T-cell (primary cell): ENCODE measurements at places on chromosomes 11 and 22.

- DNase-seq, result no peak
Observed at GRCh38 chr11:104462341-104462740, 298.4 kb upstream of the PDGFD start.

GRCh38 chr11:44256673-44257291 is 53.2 kb downstream of the ALX4 start:
- DNase-seq, result no peak

GRCh38 chr11:130633466-130633865 is 185.0 kb downstream of the ADAMTS15 start:
- DNase-seq, result no peak

DNA sequence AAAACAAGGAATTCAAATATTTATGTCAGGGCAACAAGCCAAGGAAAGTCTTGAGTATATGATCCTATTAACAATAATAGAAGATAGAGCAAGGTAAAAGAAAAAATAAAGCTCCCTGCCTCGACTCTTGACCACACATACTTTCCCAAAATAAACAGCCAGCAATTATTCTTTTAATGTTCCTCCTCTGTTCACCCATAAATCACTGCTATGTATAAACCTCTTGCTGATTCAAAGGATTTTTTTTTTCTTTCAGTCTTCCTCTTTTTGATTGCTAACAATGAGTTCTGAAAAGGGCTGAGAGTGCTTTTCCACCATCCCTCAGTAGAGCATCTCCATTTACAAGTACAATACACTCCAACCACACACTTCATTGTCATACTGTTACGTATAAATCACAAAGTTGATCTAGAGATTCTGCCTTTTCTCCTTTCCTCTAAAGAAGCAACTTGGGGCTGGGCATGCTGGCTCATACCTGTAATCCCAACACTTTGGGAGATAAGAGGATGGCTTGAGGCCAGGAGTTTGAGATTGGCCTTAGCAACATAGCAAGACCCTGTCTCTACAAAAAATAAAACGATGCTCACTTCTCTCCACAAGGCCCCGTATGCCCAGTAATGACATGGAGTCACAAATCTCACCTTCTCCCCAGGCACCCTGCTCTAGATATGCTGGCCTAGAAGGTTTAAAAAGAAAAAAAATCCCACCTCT is 24.0 kb downstream of the RAB30 start:
- no peak for DNase-seq

GRCh38 chr22:38955926-38956325 is 1.5 kb upstream of the APOBEC3A start:
- no peak for DNase-seq
